ENCODE measurements at places on chromosomes 7 and 10.

GRCh38 chr7:17674943-17675608, 265.2 kb downstream of the SNX13 start:
- no peak for DNase-seq

DNA sequence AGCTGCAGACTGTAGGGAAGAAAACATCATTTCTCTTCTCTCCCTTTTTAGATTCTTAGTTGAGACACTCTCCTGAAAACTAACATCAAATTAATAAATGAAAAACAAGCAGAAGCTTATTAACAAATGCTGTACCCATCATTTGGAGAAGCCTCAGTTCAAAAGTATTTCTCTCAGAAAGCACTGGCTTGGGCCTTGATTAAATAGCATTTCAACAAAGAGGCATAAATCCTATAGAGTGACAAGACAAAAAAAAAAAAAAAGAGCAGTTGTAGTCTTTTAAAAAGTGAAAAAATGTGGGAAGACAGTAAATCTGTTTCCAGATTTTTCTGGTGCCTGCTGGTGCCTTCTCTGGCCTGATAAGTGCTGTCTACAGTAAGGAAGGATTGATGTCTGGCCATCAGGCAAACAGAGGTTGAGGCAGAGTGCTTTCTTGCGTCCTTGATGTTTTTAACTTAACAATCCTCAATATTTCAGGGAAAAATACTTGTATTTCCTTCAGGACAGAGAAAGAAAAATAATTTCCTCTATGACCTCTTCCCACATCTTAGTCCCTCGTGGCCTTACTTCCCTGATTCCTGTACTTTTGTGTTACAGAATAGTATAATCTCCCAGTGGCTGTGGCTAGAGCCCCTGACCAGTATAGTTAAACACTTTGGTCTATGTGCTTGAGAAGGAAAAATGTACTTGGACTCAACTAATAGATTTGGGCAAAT, 300.5 kb downstream of the HGF start:
- no peak for DNase-seq

GRCh38 chr10:47207281-47207615, 92.7 kb upstream of the GDF10 start:
- DNase-seq = no peak

DNA sequence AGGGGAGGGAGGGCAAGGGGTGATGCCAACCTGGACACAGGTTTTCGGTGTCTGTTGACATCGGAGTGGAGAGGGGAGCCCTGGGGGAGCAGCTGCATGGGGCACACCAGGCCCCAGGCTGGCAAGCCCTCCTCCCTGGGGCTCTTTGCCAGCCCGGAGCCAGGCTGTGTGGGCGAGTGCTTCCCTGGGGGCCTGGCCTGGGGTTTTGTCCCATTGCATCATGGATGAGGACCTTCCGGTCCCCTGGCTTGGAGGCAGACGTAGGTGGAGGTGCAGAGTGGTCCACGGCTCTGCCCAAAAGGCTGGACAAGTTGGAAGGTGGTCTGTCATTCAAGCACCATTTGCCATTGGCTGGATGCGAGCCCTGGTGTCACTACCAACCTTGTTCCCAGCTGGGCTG, 34.8 kb downstream of the ZMIZ1 start:
- no peak for DNase-seq

DNA sequence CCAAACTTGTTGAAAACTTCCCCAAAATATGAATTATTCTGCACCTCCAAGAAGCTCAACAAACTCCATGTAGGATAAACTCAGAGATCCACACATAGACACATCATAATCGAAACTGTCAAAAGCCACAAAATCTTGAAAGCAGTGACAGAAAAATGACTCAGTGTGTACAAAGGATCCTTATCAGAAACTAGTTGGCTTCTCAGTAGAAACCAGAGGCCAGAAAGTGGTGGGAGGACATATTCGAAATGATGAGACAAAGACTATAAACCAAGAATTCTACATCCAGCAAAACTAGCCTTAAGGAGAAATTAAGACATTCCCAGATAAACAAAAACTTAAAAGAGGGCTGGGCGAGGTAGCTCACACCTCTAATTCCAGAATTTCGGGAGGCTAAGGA, 38.5 kb downstream of the MCMBP start:
- no peak for DNase-seq

DNA sequence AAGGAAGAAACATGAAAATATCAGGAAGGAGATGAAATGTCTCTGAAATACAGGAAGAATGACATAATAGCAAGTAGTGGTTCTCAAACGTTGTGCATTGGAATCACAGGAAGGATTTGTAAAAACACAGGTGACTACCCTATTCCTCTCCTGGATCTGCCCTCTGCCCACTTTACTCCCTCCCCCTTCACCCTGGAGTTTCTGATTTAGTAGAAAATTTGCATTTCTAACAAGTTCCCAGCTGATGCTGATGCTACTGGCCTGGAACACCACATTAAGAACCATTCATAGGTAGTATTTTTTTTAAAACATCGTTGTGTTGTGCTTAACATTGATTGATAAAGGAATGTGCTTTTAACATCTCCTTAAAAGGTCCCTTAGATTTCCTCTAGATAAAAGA, 130.9 kb downstream of the PHF14 start:
- DNase-seq = no peak

GRCh38 chr10:49398000-49398861, 2.3 kb upstream of the DRGX start:
- no peak for DNase-seq

GRCh38 chr7:43905956-43906330, 453 bp downstream of the URGCP start:
- peak; percentile 37 for DNase-seq

DNA sequence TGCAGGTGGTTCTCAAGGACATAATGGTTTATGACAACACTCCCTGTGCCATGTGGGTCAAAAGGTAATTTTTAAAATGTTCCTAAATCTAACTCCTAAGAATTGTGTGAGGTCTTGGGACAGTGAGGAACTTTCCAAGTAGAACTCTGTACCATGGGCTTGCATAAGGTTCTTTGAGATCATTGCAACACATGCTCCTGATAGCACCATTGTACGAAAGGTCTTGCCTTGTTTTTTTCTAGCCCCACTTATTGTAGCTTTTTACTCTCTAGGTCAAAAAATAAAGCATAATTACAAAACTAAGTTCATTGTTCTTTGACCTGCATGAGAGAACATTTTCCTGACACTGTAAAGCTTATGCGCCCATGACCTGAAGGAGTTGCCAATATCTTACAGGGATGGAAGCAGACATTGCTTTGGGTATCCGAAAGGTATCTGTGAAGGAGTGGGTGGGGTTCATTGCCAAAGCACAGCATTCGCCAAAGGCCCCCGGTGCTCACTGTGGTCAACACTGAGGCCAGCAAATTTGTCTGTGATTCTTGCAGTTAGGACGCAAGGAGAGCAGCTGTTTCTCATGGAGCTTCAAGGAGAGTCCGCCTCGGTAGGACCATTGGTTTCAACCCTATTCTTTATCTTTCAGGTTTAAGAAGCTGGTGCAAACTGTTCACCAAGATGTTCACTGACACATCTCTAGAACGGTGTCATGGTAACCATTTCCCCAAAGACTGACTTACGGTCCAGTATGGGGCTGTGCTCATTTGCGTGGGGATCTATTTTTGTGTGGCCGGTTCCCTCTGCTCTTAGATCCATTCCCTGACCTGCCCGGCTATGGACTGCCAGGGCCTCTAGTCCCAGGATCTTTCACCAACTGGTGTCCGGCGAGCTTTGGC, 7.6 kb upstream of the PRKAG2 start:
- no peak for DNase-seq

GRCh38 chr10:16854623-16855022, 37.4 kb upstream of the RSU1 start:
- DNase-seq = no peak

- DNase-seq = no peak
Measured at GRCh38 chr10:11525503-11525902, 85.9 kb downstream of the USP6NL start.

- no peak for DNase-seq
Measured at GRCh38 chr10:75202321-75203045, 8.1 kb upstream of the VDAC2 start.

- no peak for DNase-seq
Measured at GRCh38 chr7:39509436-39509835, 56.8 kb upstream of the YAE1 start.

GRCh38 chr7:135728136-135728669, at the start of gene SLC13A4:
TSS of gene SLC13A4 (minus strand) at chr7:135728186. CDS start at chr7:135727496, 690 bp downstream.
- no peak for DNase-seq

GRCh38 chr7:51300762-51301674, 15.6 kb downstream of the COBL start:
- DNase-seq = no peak

DNA sequence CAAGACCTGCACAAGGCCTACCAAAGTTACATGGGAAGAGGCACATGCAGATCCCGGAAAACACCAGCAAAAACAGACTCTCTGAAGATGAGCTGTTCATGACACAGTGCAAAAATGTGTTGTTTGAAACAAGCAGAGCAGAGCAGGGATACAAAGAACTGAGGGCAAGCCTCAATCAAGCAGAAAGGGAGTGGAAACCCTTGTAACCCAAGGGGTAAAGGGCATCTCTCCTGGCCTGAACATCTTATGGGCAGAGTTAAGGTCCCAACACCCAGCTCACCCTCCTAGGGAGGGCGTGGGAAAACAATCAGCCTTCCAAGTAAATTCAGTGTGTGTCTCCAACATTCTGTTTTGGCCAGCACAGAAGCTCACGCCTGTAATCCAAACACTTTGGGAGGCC, 10.5 kb downstream of the PSPH start:
- DNase-seq = no peak

DNA sequence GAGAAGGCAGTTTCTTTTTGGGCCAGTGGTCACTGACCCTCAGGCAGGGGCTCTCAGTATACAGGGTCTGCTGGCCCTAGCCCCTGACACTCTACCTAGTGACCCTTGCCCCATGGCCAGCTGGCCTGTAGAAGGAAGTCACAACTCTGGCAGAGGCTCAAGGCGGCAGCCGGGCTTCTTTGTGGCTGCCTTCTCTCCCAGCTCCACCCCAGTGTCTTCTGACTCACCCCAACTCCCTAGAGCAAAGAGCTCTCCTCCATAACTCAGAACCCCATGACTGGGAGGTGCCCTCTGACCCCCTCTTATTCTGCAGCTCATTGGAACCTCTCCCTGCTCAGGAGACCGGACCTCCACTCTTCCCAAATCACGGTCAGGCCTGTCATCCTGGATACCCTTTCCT, 358.2 kb downstream of the FGFR2 start:
- no peak for DNase-seq

DNA sequence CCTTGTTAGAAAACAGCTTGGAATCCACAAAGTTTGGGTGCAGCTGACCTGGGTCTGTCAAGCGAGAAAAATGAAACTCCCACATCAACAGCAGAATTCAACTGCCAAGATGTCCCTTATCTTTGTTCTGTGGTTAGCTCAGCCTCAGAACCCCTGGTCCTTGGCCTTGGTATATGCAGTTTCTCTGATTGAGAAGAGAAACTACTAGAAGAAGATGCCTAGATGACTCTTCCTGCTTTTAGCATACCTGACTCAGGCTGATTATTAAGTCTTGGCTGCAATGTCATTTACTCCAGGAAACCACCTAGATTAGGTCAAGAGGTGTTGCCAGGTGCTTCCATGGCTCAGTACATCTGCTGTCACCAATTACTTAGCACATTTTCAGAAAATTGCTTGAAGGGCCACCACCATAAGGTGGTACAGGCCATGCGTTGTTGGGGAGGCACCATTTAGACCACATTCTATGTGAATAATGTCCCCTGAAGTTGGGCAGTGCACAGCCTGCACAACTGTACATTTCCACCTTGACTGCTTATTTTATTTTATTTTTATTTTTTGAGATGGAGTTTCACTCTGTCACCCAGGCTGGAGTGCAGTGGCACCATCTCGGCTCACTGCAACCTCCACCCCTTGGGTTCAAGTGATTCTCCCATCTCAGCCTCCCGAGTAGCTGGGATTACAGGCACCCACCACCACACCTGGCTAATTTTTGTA, 59.4 kb upstream of the ZNF438 start:
- no peak for DNase-seq

DNA sequence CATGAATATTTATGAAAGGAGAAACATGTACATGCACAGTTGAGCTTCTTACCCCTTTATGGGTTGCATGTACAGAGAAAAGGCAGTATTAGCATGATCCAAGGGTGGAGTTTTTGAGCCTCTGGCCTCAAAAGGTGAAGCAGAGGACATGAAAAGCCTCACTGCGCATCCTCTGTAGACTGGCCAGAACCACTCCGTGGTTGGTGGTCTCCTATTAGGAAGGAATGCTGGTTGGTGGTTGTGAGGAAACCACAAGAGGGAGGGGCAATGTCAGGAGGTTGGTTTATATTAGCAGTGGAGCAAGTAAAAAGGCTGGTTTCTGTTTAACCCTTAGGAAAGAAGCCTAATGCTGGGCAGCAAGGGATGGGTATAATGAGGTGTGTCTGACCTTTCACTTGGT, 37.5 kb downstream of the AHCYL2 start:
- no peak for DNase-seq

DNA sequence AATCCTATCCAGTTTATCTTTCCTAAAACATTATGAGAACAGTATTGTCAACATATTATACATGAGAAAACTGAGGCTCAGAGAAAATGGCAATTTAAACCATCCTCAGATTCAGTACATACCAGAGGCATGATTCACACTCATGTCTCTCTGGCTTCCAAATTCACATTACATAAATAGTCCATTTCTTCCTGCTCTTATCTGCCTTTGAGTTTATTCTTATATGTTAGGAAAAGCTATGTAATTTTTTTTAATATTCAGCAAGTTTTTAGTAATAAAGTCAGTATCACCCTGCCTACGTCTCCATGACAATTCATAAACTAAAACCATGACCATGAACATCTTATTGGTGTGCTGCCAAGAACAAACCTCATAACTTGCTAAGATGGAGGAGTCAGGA, 1260.2 kb upstream of the SORCS1 start:
- no peak for DNase-seq

DNA sequence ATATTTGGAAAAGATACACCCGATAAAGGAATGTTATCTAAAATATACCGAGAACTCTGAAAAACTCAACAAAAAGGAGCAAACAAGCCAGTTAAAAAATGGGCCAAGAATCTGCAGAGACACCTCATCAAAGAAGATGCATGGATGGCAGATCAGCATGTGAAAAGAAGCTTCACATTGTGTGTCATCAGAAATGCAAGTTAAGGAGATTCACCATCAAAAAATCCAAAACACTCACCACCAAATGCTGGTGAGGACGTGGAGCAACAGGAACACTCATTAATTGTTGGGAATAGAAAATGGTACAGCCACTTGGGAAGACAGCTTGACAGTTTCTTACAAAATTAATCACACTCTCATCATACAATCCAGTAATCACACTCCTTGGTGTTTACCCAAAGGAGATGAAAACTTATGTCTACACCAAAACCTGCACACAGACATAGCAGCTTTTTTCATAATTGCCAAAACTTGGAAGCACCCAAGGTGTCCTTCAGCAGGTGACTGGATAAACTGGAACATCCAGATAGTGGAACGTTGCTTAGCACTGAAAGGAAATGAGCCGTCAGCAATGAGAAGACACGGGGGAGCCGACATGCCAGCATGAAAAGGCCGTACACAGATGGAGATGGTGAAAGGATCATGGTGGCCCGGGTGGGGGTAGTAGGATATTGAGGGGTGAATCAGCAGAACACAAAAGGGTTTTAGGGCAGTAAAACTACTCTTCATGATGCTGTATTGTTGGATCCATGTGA, 27.9 kb upstream of the PWWP2B start:
- no peak for DNase-seq
